ENCODE measurements at places on chromosomes 2 and 18. TPM values are rescaled to one million over a fixed set of nuclear protein-coding genes. Genes with fewer than 3 reads are reported as not detected.

NTSR2 gene
- 0.16 TPM for polyA plus RNA-seq

GAREM2 gene
- 1.0 TPM for polyA plus RNA-seq

FRZB gene
- polyA plus RNA-seq: 2.2 TPM

REG3A gene
- polyA plus RNA-seq: 0.88 TPM

MPP4 gene
- polyA plus RNA-seq: 0.84 TPM

SPRED2 gene
- 16.5 TPM for polyA plus RNA-seq

KCNS3 gene
- polyA plus RNA-seq: 3.3 TPM

LRRC30 gene
- not detected for polyA plus RNA-seq

NEB gene
- polyA plus RNA-seq: 7.3 TPM

- DNase-seq: no peak
- H3K4me1 ChIP-seq: peaks cover 6% of the 10 kb centered on the region
- H3K27ac ChIP-seq: no peak overlapping the region
- no peak overlapping the region for H3K4me3 ChIP-seq
- H3K36me3 ChIP-seq: no peaks in the 10 kb centered on the region
Measured at GRCh38 chr2:204775766-204776165, 230.5 kb downstream of the PARD3B start.

DNA sequence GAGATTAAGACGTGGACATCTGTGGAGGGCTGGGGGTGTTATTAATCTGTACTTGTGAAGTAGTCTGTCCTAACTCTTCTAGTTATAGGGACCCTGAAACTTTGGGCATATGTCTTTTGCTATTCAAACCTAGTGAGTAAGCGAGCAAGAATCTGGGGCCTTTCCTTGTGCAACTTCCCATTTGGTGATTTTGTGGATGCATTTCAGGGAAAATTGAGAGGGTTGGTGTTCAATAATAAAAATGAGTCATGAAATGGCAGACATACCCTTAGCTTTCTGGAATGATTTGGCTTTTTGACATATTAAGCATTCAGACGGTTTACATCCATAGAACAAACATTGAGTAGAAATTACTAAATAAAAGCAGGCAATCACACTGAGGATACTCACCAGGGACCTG, 17.0 kb downstream of the COL4A4 start:
- H3K36me3 ChIP-seq: no peaks in the 10 kb centered on the region
- no peak overlapping the region for H3K4me3 ChIP-seq
- H3K27me3 ChIP-seq: no peaks in the 10 kb centered on the region

GRCh38 chr18:23740105-23740830, 51.0 kb downstream of the LAMA3 start:
- no peak overlapping the region for H3K4me3 ChIP-seq
- peaks cover 3% of the 10 kb centered on the region for H3K27me3 ChIP-seq
- H3K27ac ChIP-seq: no peak overlapping the region
- no peaks in the 10 kb centered on the region for H3K36me3 ChIP-seq
- DNase-seq: no peak

- H3K4me1 ChIP-seq: peaks cover 40% of the 10 kb centered on the region
- DNase-seq: no peak
- H3K4me3 ChIP-seq: no peak overlapping the region
Measured at GRCh38 chr2:55019526-55020258, 30.6 kb downstream of the RTN4 start.

GRCh38 chr2:16409006-16409390, 256.6 kb downstream of the CYRIA start:
- no peak overlapping the region for H3K4me3 ChIP-seq
- no peaks in the 10 kb centered on the region for H3K27me3 ChIP-seq
- H3K4me1 ChIP-seq: no peaks in the 10 kb centered on the region
- no peak for DNase-seq
- no peak overlapping the region for H3K27ac ChIP-seq

DNA sequence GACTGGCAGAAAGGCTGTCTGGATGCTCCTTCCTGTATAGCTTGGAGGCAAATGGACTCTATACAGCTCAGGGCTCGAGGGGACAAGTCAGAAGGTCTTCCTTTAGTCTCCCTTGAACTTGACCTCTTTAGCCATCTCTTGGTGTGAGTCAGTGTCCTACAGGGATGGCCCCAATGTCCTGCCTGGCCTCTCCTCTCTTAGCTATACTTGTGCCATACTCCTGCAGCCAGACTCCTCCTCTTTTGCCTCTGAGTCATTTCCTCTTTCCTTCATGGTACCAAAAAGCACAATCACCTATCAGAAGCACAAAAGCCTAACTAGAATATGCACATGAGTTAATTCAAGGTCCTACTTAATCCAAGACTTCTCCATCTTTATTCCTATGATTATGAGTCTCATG, 112.7 kb downstream of the XRCC5 start:
- H3K4me1 ChIP-seq: peaks cover 10% of the 10 kb centered on the region
- no peak for DNase-seq
- no peak overlapping the region for H3K4me3 ChIP-seq
- H3K27me3 ChIP-seq: no peaks in the 10 kb centered on the region
- no peak overlapping the region for H3K27ac ChIP-seq

DNA sequence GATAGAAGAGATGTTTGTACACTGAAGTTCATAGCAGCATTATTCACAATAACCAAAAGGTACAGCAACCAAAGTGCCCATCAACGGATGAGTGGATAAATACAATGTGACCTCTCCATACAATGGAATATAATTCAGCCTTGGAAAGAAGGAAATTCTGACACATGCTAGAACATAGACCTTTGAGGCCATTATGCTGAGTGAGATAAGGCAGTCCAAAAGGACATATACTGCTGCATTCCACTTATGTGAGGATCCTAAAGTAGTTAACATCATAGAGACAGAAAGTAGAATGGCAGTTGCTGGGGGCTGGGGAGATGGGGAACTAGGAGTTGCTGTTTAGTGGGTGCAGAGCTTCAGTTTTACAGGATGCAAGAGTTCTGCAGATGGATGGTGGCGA, 38.2 kb upstream of the GLI2 start:
- H3K4me1 ChIP-seq: no peaks in the 10 kb centered on the region
- no peaks in the 10 kb centered on the region for H3K36me3 ChIP-seq
- H3K27me3 ChIP-seq: peaks cover 6% of the 10 kb centered on the region

- H3K4me3 ChIP-seq: no peak overlapping the region
- no peaks in the 10 kb centered on the region for H3K27me3 ChIP-seq
- no peak overlapping the region for H3K27ac ChIP-seq
- peaks cover 13% of the 10 kb centered on the region for H3K4me1 ChIP-seq
Measured at GRCh38 chr2:201058914-201059313, 12.6 kb downstream of the HYCC2 start.

GRCh38 chr2:216732334-216732733, 37.0 kb upstream of the IGFBP5 start:
- H3K27me3 ChIP-seq: no peaks in the 10 kb centered on the region
- H3K4me1 ChIP-seq: no peaks in the 10 kb centered on the region
- no peak overlapping the region for H3K4me3 ChIP-seq

- no peaks in the 10 kb centered on the region for H3K4me1 ChIP-seq
- H3K27ac ChIP-seq: no peak overlapping the region
- H3K4me3 ChIP-seq: no peak overlapping the region
Measured at GRCh38 chr2:67755156-67755882, 307.5 kb downstream of the C1D start.

DNA sequence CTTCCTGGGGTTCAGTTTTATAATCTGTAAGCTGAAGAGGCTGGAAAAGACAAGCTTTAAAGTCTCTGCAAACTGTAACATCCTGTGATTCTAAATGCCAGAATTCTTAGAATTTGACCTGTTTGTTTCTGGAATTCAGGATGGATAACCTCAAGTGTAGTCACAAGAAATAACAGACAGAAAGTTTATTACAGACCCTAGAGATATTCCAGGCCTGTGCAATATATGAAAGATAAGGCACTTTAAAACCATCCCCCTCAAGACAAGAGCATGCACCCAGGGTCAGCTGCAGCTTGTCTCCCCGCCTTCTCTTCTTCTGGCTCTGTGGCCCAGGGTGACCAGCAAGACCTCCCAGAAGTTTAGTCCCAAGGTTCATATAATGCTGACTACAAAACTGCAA, 298.7 kb upstream of the ACVR2A start:
- no peak overlapping the region for H3K27ac ChIP-seq
- H3K27me3 ChIP-seq: no peaks in the 10 kb centered on the region
- no peak for DNase-seq
- H3K4me1 ChIP-seq: no peaks in the 10 kb centered on the region
- no peak overlapping the region for H3K4me3 ChIP-seq

DNA sequence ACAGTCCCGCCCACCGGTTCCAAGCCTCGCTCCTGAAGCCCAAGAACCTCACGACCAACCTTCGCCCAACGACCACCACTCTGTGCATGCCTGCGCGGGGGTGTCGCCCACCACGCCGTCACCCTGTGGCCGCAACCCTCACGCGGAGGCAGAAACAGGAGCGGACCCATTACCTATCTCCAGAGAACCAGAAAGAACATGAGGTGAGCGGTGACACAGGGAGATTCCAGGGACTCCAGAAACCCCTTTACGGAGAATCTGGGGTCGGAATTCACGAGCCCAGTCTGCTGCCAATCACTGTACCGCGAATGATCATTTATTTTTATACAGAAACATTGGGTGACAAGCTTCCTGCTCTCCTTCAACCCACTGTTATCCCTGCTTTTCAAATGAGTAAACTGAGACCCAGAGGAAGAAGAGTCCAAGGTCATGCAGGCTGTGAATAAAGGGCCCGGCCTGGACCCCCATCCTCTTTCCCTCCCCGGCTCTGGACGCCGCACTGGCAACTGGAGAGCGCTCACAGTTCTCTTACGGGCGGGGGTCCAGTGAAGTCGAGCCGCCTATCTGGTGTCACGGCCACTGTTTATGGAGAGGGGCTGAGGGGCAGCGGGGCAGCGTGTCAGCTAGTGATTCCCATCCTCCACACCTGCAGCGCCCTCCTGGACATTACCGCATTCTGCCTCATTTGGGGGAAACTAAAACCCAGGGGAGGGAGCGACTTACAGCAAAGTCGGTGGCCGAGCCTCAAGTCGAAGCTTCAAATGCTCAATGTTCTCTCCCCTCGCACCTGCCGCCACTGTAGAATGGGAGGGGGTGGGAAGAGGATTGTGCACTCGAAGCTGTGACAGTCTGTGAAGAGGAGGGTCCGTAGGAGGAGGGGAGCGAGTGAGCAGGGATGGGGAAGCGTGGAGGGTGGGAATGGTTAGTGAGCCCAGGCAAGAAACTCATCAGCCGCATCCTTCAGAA, 723 bp upstream of the SLC30A3 start:
- H3K27ac ChIP-seq: no peak overlapping the region
- H3K4me1 ChIP-seq: peaks cover 23% of the 10 kb centered on the region
- no peaks in the 10 kb centered on the region for H3K36me3 ChIP-seq
- peak overlapping the region; percentile 67 for H3K4me3 ChIP-seq
- H3K27me3 ChIP-seq: peaks cover 7% of the 10 kb centered on the region
- no peak for DNase-seq

GRCh38 chr2:102588213-102588939, 31.0 kb upstream of the SLC9A2 start:
- H3K27ac ChIP-seq: no peak overlapping the region
- peaks cover 4% of the 10 kb centered on the region for H3K27me3 ChIP-seq
- H3K36me3 ChIP-seq: no peaks in the 10 kb centered on the region
- no peak overlapping the region for H3K4me3 ChIP-seq

DNA sequence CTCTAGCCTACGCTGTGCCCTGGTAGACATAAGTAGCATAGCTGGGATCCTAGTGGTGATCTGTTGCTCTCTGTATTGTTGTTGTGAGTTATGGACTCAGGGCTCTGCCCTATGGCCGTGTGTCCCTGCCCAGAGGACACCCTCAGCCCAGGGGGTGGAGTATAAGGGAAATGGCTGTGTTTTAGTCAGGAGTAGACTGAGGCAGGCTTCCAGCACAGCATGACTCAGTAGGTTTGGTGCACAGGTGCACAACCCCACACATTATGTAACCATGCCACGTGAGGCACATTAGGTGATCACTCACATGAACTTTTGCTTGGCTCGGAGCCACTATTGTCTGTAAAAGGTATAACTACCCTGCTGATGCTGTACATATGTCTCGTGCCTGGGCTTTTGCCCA, 59.9 kb upstream of the PEX13 start:
- no peaks in the 10 kb centered on the region for H3K27me3 ChIP-seq
- DNase-seq: no peak
- no peaks in the 10 kb centered on the region for H3K4me1 ChIP-seq
- no peaks in the 10 kb centered on the region for H3K36me3 ChIP-seq
- no peak overlapping the region for H3K27ac ChIP-seq
- no peak overlapping the region for H3K4me3 ChIP-seq

GRCh38 chr2:191374366-191374765, 129.2 kb downstream of the MYO1B start:
- no peak for DNase-seq
- no peaks in the 10 kb centered on the region for H3K4me1 ChIP-seq
- H3K4me3 ChIP-seq: no peak overlapping the region
- H3K27ac ChIP-seq: no peak overlapping the region
- no peaks in the 10 kb centered on the region for H3K27me3 ChIP-seq

GRCh38 chr18:79775441-79776221, 22.1 kb upstream of the KCNG2 start:
- no peak overlapping the region for H3K27ac ChIP-seq
- no peak overlapping the region for H3K4me3 ChIP-seq
- H3K27me3 ChIP-seq: no peaks in the 10 kb centered on the region
- H3K4me1 ChIP-seq: no peaks in the 10 kb centered on the region

DNA sequence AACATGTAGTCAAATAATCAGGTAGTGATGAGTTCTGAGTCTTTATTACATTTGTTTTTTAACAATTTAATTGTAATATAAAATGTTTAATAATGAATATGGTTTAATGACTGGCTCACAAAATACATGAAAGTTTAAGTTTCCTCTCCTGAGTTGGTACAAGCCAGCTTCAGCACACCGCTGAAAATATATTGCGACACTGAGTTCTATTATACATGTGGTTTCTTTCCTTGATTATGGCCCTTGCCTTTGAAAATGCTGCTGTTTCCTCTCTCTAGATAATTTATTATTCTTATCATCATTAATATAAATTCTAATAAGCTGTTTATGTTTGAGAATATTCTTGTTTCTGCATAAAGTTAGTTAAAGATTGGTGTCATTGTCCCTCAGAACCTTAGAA, 249.3 kb downstream of the PARD3B start:
- no peak overlapping the region for H3K4me3 ChIP-seq
- no peak overlapping the region for H3K27ac ChIP-seq
- DNase-seq: no peak
- H3K36me3 ChIP-seq: no peaks in the 10 kb centered on the region
- H3K4me1 ChIP-seq: no peaks in the 10 kb centered on the region
- H3K27me3 ChIP-seq: no peaks in the 10 kb centered on the region

DNA sequence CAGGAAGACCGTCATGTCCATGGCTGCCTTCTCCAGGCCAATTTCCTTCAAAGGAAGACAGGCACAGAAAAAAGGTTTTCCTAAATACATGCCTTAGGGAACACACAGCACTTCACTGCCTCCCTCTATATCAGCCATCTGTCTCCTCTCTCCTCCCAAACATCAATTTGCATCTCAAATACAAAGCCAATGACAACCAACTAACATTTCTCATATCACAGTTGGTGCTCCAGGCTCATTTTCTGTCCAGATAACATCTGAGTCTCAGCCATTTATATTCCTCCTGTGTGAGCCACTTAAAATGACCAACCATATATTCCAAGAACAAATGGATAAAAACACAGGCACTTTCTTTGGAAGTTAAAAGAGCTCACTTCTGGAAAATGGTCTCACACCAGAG, 62.5 kb upstream of the ACAA2 start:
- H3K27me3 ChIP-seq: no peaks in the 10 kb centered on the region
- DNase-seq: no peak
- H3K4me1 ChIP-seq: no peaks in the 10 kb centered on the region

Data from adrenal gland (tissue), 19 donors.